NCI-H1436 treated with DMSO at 0.1 percent for 48 hours (cell line): ENCODE measurements at places on chromosomes 4 and X.

GRCh38 chr4:26104056-26104685 is 190.2 kb downstream of the SMIM20 start:
- no peak for DNase-seq

DNA sequence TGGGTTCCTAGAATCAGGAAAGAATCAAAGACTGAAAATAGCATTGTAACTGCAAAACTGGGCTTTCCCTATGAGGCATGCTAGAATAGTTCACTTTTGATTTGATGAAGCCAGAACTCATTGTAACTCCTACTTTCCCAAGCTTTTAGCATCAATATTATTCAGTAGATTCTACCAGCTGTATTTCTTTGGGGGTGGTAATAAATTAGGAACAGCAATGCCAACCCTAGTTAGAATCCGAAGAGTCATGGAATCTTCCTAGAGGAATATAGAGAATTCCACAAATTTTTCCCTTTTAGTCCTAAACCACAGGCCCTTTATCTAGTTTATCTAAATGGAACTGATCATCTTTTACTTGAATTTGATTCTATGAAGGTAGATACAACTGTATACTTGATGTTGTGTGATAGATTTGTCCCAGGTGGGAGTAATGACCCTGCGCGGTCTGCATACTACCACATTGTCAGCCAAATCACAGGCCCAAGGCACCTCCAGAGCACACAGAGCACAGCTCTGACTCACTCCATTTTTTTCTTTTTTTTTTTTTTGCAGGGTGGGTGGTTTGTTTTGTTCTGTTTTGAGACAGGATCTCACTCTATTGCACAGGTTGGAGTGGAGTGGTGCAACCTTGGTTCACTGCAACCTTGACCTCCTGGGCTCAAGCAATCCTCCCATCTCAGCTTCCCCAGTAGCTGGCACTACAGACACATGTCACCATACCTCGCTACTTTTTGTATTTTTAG is 66.6 kb downstream of the EDNRA start:
- DNase-seq: no peak

DNA sequence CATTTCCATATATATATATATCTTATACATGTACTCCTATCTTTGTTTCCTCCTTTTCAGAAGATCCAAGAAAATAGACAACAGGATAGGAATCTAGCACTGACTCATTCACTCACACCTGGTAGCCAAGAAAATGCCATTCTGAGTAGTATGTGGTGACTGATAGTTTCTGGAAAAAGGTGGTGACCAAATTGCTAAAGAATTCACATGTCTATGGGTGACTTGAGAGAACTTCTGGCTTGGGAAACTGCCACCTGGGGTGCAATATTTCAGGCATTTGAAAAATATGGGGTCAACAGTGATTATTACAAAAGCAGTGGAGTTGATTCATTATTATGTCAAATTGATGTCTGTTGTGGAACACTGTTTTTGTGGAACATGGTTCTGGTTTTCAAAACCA is 605.1 kb downstream of the PCDH18 start:
- no peak for DNase-seq

DNA sequence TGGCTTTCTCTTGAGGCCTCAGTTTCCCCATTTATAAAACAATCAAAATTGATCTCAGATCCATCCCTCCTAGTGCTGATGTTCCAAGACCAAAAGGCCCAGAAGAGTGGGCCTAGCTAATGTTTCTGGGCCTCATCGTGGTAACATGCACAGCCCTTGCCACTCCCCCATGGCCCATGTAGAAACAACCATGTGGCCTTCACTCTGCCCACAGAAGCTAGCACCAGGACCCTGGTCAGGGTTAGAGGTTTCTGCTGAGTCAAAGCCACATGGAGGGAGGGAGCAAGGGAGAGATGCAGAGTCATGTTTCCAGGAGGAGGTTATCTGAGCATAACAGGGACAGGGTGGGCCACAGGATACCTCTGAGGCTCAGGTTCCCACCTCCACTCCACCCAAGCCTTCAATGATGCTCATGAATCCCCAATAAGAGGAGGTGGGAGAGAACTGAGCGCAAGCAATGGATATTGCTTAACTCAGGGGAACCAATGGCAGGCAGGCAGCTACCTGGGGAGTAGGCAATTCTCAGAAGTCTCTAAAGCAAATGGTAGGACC is 16.9 kb downstream of the OTUD5 start:
- no peak for DNase-seq

DNA sequence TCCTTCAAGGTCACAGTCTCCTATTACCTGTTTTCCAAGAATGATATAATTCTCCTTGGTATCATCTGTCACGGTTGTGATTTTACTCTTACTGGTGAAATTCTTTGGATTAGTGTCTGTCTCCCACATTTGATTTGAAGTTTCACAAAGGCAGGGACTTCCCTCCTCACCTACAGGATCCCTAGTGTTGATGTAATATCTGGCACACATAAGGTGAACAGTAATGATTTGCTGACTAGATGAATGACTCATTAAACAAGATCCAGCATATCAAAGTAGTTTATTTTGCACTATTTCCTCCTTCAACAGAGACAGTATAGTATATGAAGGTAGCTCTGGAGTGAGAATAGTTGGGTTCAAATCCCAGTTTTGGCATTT is 135.3 kb upstream of the IL1RAPL2 start:
- DNase-seq: no peak

DNA sequence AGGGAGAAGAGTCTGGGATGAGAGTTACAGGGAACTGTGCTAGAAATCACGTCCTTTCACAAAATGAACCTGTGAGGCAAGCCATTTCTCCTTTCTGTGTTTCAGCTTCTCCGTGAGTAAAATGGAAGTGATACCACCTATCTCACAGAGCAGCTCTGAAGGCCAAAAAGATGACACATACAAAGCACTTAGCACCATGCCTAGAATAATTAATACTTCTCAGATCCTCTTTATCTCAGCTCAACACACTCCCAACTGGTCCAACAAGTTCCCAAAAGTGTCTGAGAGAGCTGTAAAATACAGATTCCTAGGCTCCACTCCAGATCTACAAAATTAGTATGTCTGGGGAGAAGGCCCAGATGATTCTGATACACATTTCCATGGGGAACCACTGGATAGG is 38.3 kb downstream of the LHFPL1 start:
- DNase-seq: no peak

DNA sequence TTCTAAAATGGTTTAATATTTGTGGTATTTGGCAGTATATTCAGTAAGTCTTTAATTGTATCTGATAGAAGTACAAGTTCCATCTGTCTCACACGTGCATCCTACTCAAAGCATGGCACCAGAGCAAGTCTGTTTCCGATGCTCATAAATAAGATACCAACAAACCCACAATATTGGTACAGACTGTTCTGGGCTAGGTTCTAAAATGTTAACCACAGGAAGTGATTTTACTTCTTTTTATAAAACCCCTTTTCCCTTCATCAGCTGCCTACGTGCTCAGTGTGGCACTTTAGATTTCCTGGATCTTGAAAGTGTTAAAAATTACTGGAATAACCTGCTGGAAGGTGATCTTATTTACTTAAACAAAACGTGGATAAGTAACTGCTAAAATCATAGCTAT is 165.1 kb downstream of the CFAP299 start:
- no peak for DNase-seq
